ENCODE measurements at places on chromosomes 1 and 21. TPM values are rescaled to one million over a fixed set of nuclear protein-coding genes. Genes with fewer than 3 reads are reported as not detected.

DNA sequence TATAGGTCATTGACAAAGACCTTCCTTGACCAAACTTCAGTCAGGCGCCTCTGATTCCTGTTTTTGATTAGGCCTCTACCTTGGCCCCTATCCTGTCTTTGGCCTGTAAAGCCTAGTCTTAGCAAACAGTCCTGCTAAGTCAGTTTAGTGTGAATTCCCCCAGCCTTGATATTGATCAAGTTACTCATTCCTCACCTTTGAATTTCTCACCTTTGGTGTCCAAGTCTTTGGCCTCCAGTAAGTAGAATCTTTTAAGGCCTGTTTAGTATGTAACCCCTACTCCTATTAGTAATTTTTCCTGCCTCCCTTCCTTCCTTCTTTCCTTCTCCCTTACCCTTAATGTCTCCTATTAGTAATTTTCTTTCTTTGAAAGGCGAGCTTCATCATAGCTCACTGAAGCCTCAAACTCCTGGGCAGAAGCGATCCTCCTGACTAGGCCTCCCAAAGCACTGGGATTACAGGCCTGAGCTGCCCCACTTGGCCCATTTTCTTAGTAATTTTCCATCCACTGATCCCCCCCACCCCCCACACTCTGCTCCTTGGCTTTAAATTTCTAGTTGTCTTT, 13.0 kb upstream of the ZNF692 start:
- DNase-seq = no peak
- peaks cover 10% of the 10 kb centered on the region for H3K4me1 ChIP-seq
- peak overlapping the region; percentile 74 for H3K27ac ChIP-seq
- H3K4me3 ChIP-seq = no peak overlapping the region

DNA sequence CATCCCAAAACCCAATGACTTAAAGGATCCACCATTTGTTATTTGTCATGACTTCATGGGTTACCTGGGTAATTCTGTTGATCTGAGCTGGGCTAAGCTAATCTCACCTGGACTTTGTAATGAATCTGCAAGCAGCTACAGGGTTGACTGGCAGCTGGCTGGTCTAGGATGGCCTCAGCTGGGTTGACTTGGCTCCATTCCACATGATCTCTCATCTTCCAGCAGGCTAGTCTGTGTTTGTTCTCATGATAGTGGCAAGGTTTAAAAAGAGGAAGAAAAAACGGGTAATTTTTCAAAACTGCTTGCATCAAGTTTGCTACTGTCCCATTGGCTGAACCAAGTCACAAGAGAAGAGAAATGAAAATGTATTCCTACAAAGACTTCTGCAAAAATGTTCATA, 24.8 kb upstream of the ZMYM4 start:
- H3K4me1 ChIP-seq = no peaks in the 10 kb centered on the region
- no peak overlapping the region for H3K27ac ChIP-seq
- H3K27me3 ChIP-seq = no peaks in the 10 kb centered on the region

DNA sequence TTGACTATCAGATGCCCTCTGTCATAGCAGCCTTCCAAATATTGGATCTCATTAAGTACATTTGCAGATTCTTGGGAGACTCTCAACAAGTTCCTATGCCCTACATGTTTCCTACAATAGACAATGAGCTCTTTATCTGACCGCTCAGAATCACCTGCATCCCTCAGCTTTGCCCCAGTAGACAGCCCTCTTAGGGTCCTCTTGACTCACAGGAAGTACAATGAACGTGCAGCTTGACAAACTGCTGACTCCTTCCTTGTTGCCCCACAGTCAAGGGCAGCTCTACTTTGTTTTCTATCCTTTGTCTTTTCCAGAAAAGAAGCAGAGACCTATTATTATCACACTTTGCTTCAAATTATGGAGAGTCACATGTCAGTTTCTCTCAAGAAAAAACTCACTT, 27.6 kb downstream of the SLC44A5 start:
- no peak for DNase-seq
- no peaks in the 10 kb centered on the region for H3K27me3 ChIP-seq
- no peaks in the 10 kb centered on the region for H3K36me3 ChIP-seq
- no peak overlapping the region for H3K27ac ChIP-seq
- H3K4me3 ChIP-seq = no peak overlapping the region
- H3K4me1 ChIP-seq = no peaks in the 10 kb centered on the region

The COL24A1 gene
- not detected for total RNA-seq

- H3K4me3 ChIP-seq = peak overlapping the region; percentile 52
- H3K27me3 ChIP-seq = no peaks in the 10 kb centered on the region
These were observed 579 bp upstream of the TENT5C start for GRCh38 chr1:117605164-117605773.

- peaks cover 4% of the 10 kb centered on the region for H3K27me3 ChIP-seq
- H3K27ac ChIP-seq = no peak overlapping the region
- DNase-seq = no peak
These were observed 45.5 kb upstream of the RBM15 start for GRCh38 chr1:110293601-110294104.

The TMEM50B gene
- 18.8 TPM for total RNA-seq

The CYP4Z1 gene
- total RNA-seq = not detected
